Activated CD8-positive, alpha-beta memory T cell treated with anti-CD3 and anti-CD28 coated beads for 1 hour (primary cell): ENCODE measurements at places on chromosomes 1 and 21.

- no peak for DNase-seq
Measured at GRCh38 chr1:96643519-96643918, 78.1 kb upstream of the PTBP2 start.

DNA sequence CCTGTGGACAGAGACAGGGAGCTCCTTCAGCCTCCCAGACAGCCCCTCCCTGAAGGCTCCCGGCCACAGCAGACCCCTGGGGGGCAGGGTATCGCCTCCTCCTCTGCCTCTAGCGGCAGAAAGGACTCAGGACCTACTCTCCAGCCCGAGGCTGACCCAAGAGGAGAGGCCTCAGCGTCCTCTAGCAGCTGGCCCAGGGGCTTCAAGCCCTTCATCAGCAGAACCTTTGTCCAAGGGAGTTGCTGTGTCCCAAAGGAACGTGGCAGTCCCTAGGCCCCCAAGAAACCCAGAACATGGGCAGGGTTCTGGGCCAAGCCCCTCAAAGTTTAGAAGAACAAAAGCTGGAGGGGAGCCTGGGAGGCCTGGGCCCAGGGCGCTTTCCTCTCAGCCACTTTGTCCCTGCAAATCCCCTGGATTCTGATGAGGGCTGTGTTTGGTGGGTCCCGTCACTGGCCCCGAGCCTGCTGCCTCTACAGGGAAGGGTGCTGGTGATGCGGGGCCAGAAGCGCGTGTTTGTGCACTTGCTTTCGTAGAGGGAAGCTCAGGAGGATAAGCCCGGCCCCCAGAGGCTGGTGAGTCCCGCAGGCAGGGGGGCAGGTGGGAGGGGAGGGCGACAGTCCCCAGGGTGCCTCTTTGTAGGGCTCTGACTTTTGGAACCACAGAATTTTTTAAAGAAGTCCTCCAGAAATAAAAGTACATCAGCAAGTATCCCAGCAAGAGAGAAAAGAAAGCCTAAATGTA lies 13.3 kb downstream of the ITGB2 start:
- DNase-seq: no peak

DNA sequence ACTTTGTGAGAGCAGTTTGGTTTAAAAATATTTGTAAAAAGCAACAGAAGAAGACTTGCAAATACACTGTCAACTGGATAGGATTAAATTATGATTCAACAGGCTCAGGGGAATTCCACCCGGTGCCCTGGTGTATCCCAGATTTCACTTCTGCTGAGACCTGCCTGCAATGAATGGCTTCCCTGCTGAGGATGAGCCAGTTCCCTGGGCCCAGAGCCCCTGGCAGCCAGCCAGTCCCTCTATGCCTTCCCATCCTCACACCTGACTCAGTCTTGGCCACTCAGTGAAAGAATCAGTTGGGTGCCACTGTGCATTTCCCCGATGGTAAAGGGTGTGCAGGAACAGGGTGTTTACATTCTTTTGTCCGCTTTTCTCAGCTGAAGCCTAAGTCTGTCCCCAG lies 64.4 kb downstream of the KCTD3 start:
- DNase-seq: no peak

DNA sequence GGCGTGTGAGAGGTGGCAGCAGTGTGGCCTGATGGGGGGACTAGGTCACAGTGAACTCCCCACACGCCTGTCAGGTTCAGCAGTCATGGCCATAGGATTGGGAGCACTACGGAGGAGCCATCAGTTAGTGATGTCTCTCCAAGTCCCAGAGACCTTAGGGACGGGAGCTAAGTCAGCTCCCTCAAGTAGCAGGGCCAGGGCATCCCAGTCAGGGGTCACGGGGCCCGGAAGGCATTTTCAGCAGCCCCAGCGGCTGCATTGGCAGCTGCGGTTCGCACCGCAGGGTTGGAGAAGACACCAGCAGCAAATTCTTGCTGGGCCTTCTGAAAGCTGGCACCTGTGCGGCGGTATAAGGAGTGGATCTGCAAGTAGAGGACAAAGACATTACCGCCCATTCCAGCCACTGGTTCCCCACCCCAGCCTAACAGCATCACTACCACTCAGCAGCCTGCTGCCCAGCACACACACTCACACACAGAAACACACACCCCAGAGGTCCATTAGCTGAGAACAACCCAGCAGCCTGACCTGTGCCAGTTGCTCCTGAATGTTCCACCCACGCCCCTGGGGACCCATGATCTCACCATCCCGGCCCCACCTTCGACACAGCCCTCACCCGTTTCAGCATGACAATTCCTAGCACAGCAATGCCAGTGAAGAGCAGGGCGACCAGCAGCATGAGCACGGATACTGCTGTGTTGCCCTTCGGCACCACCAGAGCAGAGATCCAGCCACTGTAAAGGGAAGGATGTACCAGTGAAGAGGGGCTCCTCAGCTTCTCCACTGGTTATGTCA lies 972 bp upstream of the ENTREP3 start:
- DNase-seq: no peak

- peak; percentile 11 for DNase-seq
Measured at GRCh38 chr1:33137800-33138199, 44.0 kb downstream of the TRIM62 start.

- DNase-seq: no peak
Measured at GRCh38 chr1:228231189-228231588, 23.3 kb downstream of the OBSCN start.

GRCh38 chr1:39955547-39956539 lies 898 bp downstream of the MFSD2A start:
- no peak for DNase-seq

- DNase-seq: no peak
Measured at GRCh38 chr1:205049479-205049878, 6.5 kb downstream of the CNTN2 start.

GRCh38 chr1:58924821-58925220 lies 141.0 kb upstream of the JUN start:
- no peak for DNase-seq

GRCh38 chr1:35046730-35047129 lies 15.0 kb upstream of the ZMYM6 start:
- no peak for DNase-seq
